Kidney (tissue), 22 donors: ENCODE measurements at places on chromosomes 4 and X. TPM values are rescaled to one million over a fixed set of nuclear protein-coding genes. Genes with fewer than 3 reads are reported as not detected.

TMSB15B gene
- total RNA-seq: 2.0 TPM

UCP1 gene
- total RNA-seq: not detected

PCDH19 gene
- total RNA-seq: 0.66 TPM

DAPP1 gene
- 10.1 TPM for total RNA-seq

SH3D19 gene
- 36.8 TPM for total RNA-seq

CDS1 gene
- total RNA-seq: 18.8 TPM

CFAP47 gene
- 1.4 TPM for total RNA-seq

ARR3 gene
- not detected for total RNA-seq
